ENCODE measurements at places on chromosomes 2 and 18.

DNA sequence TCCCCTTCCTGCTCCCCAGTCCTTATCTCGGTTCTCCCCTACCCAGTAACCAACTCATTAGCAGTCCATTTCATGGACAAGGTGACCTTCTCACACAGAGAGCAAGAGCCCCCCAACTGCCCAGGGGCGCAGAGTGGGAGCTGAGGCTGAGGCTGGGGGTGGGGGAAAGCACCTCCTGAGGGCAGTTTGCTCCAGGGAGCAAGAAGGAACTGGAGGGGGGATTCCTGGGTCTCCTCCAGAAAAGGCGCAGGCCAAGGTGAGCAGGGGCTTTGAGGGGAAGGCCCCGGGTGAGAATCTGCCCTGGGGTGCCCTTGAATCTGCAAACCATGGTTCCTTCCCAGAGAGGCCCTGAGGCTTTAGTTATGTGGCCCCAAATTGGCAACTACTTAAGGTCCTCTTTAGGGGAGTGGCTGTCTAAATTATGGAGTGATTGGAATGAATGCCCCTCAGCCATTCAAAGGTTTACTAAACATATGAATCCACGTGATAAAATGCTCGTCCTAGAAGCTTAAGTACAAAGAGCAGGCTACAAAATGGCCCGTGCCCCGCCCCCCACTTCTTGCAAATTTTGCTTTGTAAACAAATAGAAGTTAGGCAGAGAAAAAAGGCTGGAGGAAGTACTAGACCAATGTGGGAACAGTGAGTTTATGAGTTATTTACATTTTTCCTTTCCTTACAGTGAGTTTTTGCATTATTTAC is 123.5 kb upstream of the HS6ST1 start:
- no peak for DNase-seq

DNA sequence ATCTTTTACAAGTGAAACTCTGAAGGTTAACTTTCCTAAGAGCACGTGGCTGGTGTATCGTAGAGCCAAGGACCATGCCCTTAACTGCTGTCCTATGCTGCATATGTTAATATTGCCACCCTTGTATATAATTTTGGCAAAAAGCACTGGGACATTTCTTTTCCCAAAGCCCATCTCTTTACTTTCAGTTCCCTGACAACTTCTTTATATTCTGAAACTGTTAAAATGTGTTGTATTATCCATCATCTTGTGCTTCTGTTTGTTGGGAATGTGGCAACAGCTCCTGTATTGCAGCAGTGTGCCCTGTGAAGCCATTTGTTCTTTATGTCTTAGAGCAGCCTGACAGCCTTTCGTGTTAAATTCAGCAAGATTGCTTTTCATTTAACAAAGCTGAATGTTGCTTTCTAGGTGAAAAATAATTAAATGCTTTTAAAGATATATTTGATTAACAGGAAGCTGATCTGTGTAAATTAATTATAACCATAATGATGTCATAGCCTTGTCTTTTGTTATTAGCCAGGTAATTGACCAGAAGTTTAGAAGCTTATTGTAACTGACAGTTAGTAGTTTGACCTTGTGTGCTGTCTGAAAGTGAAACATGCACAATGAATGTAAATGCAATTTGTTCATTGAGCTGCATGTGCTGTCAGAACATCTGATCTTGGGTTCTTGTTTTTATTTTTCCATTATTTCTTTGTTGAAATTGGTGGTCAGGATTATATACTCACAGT is 9.7 kb downstream of the RHBDD1 start:
- DNase-seq = no peak

GRCh38 chr2:169966454-169966853 is 139.2 kb downstream of the UBR3 start:
- no peak for DNase-seq

DNA sequence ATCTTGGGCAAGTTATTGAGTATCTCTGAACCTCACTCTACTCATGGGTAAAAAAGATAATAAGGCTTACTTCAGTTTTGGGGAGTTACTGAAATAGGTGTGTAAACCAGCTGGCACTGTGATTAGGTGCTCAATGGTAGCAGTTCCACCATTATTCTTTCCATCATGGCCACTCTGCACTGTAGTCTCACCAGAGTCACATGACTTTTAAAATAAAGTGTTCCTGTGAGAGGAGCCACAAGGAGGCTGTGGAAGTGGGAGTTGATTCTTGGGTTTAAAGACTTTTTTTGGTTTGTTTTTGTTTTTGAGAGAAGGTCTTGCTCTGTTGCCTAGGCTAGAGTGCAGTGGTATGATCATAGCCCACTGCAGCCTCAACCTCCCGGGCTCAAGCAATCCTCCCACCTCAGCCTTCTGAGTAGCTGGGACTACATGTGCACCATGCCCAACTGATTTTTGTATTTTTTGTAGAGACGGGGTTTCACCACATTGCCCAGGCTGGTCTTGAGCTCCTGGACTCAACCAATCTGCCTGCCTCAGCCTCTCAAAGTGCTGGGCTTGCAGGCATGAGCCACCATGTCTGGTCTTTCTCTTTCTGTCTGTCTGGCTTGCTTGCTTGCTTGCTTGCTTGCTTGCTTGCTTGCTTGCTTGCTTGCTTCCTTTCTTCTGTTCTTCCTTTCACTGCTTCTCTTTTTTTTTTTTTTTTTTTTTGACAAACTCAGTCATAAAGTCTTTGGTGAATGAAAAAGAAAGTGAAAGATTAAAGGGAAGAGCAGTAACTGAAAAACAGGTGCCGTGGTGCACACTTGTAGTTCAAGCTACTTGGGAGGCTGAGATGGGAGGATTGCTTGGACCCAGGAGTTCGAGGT is 21.2 kb upstream of the ACVR1 start:
- peak; percentile 86 for DNase-seq

Data from T-helper 1 cell (primary cell).